ENCODE measurements at places on chromosomes 6 and 20. TPM values are rescaled to one million over a fixed set of nuclear protein-coding genes. Genes with fewer than 3 reads are reported as not detected.

GRCh38 chr6:142359271-142359960 is 57.6 kb downstream of the ADGRG6 start:
- no peak for DNase-seq
- H3K27me3 ChIP-seq = no peaks in the 10 kb centered on the region
- H3K4me3 ChIP-seq = no peak overlapping the region
- no peaks in the 10 kb centered on the region for H3K36me3 ChIP-seq
- peaks cover 13% of the 10 kb centered on the region for H3K4me1 ChIP-seq

DNA sequence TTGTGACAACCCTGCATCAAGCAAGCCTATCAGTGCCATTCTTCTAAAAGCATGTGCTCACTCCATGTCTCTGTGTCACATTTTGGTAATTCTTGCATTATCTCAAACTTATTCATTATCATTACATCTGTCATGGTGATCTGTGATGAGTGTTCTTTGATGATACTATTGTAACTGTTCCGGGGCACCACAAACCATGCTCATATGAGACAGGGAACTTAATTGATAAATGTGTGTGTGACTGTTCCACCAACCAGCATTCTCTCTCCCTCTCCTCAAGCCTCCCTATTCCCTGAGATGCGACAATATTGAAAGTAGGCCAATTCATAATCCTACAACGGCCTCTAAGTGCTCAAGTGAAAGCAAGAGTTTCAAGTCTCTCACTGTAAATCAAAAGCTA is 4.0 kb downstream of the HUS1B start:
- H3K36me3 ChIP-seq = peaks cover 18% of the 10 kb centered on the region
- H3K4me3 ChIP-seq = no peak overlapping the region
- no peak overlapping the region for H3K27ac ChIP-seq
- H3K27me3 ChIP-seq = no peaks in the 10 kb centered on the region
- H3K4me1 ChIP-seq = peaks cover 4% of the 10 kb centered on the region

GRCh38 chr6:101666256-101666655 is 272.7 kb downstream of the GRIK2 start:
- H3K36me3 ChIP-seq = no peaks in the 10 kb centered on the region
- H3K27me3 ChIP-seq = no peaks in the 10 kb centered on the region
- no peak overlapping the region for H3K27ac ChIP-seq

Gene UBE2C
- total RNA-seq = 154 TPM

- peak overlapping the region; percentile 58 for H3K27ac ChIP-seq
- peaks cover 43% of the 10 kb centered on the region for H3K4me1 ChIP-seq
- H3K4me3 ChIP-seq = peak overlapping the region; percentile 63
- peaks cover 1% of the 10 kb centered on the region for H3K36me3 ChIP-seq
- H3K27me3 ChIP-seq = no peaks in the 10 kb centered on the region
Measured at GRCh38 chr20:53941680-53942471, 128.5 kb downstream of the BCAS1 start.

DNA sequence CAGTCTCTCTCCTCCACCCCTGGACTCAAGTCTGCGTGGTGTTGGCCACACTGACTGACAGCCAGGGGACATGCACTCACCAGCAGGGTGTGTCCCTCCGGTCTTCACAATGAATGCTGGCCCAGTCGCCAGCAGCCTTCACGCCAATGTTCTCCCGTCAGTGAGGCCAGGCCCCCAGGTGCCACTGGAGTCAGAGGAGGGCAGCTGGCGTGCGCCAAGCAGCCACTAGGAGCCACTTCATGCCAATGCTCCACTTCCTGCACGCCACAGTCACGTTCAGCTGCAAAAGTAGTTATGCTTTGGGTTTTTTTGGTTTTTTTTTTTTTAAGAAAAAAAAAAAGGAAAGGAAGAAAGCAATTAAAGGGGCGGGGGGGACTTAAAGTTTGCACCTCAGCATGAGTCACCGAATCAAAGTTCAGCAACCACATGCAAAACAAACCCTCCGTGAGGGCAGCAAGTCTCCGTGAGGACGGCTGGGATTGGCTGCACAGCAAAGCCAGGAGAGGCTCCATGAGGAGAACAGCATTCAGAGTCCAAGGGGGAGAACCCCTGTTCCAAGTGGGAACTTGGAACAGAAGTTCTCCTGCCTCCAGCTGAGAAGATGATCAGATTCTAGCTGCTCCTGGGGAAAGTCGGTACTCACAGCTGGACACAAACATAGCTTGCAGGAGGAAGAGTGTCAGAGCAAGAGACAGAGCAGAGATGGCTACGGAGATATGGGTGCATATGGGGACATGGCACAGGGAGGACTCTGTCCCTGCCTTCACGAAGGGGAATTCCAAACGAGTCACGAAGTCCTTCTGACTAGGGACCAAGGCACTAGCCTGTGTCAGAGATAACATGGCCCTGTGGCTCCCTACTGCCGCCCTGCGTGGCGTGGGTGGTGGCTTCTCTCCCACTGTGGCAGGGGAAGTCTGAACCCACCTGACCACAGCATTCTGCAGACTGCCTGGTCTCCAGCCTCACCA is at the start of gene ZC3H12D:
TSS of gene ZC3H12D (minus strand) at position 282 of the 968 bp plus-strand sequence. CDS start 10,471 bp downstream, outside the sequence.
- DNase-seq = peak; percentile 78
- peak within 1 kb of the TSS; percentile 95 for H3K27ac ChIP-seq
- H3K36me3 ChIP-seq = peaks cover 4% of the 10 kb centered on the region
- no peaks in the 10 kb centered on the region for H3K27me3 ChIP-seq

Gene CLPSL2
- not detected for total RNA-seq

GRCh38 chr6:33633462-33634158 is 12.5 kb downstream of the ITPR3 start:
- peak; percentile 77 for DNase-seq
- peak overlapping the region; percentile 87 for H3K4me3 ChIP-seq
- H3K36me3 ChIP-seq = peaks cover 16% of the 10 kb centered on the region
- H3K27ac ChIP-seq = peak overlapping the region; percentile 67
- no peaks in the 10 kb centered on the region for H3K27me3 ChIP-seq

Gene AVP
- total RNA-seq = not detected

Gene POLR1C
- total RNA-seq = 28.8 TPM

GRCh38 chr6:22473991-22474682 is 95.2 kb upstream of the HDGFL1 start:
- H3K36me3 ChIP-seq = no peaks in the 10 kb centered on the region
- no peaks in the 10 kb centered on the region for H3K4me1 ChIP-seq
- no peak overlapping the region for H3K27ac ChIP-seq
- H3K4me3 ChIP-seq = no peak overlapping the region

Measured in activated naive CD8-positive, alpha-beta T cell treated with anti-CD3 and anti-CD28 coated beads, Interleukin-2, amount 10 ng/mL, durations not matched to agents 7 days and 5 days (primary cell).